ENCODE measurements at places on chromosomes 2 and 18.
A peak's percentile ranks its signal among the peaks of the same experiment; 100 is the strongest.

- peak; percentile 66 for DNase-seq
These were observed 125.6 kb downstream of the PLB1 start for GRCh38 chr2:28621172-28622100.

GRCh38 chr2:165277860-165278656 lies 38.8 kb downstream of the SCN2A start:
- no peak for DNase-seq

DNA sequence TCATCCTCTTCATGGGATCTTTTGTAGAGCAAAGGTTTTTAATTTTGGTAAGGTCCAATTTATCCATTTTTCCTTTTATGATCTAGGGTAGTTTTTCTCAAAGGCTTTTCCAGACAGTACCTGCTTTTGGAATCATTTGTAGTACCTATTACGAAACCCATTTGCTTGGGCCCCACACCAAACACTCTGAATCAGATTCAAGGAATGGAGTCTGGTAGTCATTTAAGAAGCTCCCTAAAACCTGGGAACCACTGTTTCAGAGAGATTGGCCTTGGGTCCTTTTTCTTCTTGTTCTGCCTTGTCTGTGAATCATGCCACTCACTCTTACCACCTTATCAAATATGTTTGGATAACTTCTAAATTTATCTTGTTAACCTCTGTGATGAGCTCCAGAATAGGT lies 40.3 kb downstream of the OSBPL6 start:
- DNase-seq = no peak

- no peak for DNase-seq
These were observed 173.7 kb downstream of the ASXL3 start for GRCh38 chr18:33751613-33752221.

DNA sequence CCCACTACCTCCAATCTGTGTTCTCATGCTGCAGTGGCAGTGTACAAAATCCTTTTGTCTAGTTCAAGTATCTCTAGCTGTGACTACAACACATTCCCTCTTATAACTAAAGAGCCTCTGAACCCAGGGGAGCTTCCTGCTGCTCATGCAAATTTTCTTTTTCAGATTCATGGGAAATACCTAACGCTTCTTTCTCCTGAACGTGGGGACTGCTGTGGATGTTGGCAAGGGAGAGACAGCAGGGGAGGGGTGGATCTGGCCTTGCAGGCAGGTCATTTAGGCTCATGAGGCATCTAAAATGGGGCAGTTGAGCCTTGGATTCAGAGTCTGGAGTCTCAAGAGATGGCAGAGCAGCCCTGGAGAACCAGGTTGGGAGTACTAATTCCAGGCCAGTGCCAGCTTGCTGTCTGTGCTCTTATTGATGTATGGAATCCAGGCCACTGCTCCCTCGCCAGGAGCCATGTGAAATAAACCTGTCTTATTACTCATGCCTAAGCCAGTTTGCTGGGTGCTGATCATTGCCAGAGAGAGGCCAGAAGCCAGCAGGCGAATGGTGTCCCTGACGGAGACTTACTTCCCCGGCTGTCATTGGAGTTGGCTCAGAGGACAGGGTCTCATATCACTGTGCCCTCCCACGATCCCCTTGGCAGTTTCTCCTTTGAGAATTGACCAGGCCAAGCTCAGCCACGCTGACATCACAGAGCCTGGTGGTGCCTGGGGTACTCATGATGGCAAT lies 29.2 kb upstream of the TNP1 start:
- DNase-seq = no peak

DNA sequence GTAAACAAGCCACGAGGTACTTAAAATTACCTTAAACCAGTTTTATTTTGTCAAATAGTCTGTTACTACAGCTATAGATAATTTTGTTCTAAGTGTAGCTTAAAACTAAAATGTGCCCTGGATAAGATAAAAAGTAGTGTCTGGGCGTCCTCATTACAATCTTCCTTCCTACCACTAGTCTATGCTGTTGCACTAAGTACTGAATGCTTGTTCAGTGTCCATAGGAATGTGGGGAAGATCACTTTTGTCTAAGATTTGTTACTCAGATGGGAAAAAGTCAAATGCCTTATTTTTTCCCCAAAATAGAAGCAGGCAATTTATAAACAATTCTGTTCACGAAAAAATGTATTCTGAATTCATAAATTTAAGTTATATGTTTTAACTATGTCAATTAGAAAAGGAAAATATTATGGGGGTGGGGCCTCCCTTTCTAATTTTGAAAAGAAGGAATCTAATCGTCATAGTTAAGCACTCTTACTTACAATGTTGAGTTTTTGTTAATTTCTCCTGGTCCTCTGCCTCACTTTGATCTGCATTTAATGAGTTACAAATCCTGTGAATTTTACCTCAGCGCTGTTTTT lies 140.4 kb upstream of the VRK2 start:
- no peak for DNase-seq

GRCh38 chr18:51541230-51541629 lies 343.7 kb upstream of the MEX3C start:
- DNase-seq = no peak

DNA sequence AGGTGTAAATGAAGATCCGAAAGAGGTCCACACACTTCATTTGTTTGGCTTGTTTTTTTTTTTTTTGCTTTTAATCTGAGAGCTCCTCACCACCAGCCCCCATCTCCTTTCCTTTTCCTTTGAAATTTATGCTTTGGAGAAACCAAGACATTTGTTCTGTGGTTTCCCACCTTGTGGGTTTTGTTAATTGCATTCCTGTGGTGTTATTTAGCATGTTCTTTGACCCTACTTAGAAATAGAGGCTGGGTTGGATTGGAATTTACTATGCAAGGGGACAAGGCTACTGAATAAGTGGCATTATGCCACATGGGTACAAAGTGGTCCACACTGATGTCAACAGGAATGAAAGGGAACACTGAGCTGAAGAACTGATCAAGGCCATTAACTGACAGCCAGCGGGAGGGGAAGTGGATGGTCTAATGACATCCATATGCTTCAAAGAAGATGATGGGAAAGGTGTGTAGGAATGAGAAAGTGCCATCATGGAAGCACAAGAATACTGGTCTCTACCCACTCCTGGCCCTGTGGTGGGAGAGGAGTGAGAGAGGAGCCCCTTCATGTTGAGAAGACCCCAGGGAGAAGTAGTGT lies 8.9 kb downstream of the CCL20 start:
- no peak for DNase-seq

DNA sequence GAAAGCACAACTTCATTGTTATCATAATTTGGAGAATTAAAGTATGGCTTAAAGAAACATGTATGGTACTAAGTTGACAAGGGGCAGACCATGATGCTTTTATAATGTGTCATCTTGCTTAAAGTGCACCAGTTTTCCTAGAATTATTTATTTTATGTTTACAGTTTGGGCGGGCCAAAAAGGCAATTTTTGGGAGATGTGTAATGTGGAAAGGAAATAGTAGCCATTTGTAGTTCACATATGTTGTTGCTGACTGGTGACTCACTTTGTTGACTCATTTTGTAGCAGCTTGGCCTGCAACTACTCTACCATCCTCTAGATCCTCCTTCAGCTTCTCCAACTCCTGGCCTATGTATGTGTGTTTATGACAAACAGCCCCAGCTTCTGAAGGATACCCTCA lies 7.7 kb downstream of the ZSCAN30 start:
- DNase-seq = no peak

GRCh38 chr2:119352357-119352756 lies 14.3 kb downstream of the C2orf76 start:
- no peak for DNase-seq

DNA sequence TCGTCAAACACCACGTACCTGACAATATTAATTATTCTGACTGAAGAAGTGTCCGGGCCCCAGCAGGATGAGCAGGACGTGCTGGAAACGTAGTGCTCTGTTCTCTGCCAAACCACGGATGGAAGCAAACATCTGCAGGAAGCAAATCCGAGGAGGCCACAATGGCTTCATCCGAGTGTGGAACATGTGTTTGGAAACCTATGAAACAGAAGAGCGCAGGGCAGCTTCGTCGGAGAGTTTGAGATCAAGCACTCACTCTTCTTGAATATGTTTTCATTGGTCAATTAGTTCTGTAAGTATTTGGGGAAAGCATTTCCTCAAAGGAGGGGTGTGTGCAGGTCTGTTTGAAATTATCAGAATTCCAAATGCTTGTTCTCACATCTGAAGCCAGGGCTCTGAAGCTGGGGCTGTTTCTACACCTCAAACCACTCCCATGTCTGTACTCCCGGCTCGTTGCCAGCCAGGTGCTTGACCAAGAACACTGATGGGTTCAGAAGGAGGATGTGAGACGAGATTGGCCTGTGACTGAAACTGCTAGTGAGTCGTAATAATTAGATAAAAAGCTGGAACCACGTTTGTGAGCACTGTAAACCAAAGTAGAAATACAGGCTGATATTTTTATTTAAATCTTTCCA lies 356.6 kb upstream of the SALL3 start:
- DNase-seq = no peak

DNA sequence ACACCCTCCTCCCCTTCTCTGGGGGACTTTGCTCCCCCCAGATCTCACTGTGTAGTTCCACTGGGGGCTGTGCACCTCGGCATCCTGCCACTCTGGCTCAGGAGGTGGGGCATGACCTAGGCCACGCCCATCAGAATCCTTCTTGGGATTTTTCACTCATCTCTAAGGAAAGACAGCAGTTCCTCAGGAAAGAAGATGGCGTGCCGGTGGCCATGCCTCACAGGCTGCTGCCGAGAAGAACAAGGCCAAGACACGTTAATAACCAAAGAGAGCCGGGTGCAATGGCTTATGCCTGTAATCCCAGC lies 3.2 kb downstream of the NMUR1 start:
- no peak for DNase-seq

GRCh38 chr18:13139885-13140450 lies 78.6 kb upstream of the LDLRAD4 start:
- DNase-seq = no peak

DNA sequence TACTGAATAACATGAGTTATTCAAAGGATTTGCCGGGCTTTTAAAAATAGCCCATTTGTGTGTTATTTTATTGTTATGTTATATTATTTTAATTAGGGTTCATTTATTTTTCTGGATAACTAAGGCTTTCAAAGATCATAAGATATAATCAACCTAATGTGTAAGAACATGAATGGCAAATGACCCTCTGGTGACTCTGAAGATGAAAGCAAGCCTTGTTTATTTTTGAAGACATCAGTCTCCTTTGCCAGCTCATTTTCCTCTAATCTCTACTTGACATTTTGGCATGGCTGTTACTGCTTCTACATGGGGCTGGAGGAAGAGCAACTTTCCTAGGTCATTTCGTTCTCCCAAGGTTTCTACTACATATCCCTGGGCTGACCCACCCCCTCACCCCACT lies 10.6 kb downstream of the FAP start:
- no peak for DNase-seq

DNA sequence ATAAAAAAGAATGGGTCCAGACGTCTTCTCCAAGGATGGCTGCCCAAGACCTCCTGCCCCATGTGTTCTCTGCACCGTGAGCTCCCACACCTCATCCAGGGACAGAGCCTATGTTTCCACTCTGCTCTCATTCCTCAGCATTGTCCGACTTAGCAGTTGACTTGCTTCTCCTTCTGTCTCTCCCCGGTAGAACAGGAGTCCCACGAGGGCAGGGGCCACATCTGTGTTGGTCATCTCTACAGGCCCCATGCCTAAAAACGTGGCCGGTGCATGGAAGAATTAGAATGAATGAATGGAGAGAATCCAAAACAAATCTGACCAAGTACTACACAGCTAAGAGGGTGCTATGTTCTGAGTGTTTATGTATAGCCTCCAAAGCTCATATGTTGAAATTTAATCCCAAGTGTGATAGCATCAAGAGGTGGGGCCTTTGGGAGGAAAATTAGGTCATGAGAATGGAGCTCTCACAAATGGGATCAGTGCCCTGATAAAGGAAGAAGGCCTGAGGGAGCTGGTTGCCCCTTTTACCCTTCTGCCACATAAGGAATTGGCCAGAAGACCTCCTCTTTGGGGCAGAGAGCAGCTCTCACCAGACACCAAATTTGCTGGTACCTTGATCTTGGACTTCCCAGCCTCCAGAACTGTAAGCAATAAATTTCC lies 55.9 kb downstream of the FAM178B start:
- no peak for DNase-seq

DNA sequence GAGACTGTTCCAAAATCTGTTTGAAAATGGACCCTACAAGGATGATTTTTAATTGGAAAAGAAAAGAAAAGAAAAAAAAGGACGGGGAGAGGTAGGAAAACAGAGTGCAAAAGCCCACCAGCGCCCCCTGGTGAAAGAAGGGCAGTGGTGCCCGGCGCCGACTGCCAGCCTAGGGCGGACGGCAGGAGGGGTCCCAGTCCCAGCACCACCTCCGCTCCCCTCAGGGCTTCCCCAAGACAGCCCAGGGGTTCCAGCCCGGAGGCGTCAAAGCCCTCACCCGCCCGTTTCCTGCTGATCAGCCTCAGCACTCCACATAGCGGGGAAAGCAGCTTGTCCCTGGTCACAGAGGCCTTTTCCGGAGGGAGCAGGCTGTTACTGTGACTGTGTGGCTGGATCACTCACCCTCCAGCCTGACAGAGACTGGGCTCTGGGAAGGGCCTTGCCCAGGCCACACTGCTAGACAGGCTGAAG lies 213.9 kb downstream of the TFCP2L1 start:
- no peak for DNase-seq
